ENCODE measurements at places on chromosomes 7 and 10. TPM values are rescaled to one million over a fixed set of nuclear protein-coding genes. Genes with fewer than 3 reads are reported as not detected.

The TTYH3 gene
- 32.0 TPM for total RNA-seq

The OPN1SW gene
- total RNA-seq = not detected

GRCh38 chr10:114258274-114258840, 19.3 kb downstream of the VWA2 start:
- no peaks in the 10 kb centered on the region for H3K27me3 ChIP-seq
- no peak overlapping the region for H3K4me3 ChIP-seq
- DNase-seq = no peak

GRCh38 chr7:111827863-111828504, 265.7 kb upstream of the IMMP2L start:
- no peaks in the 10 kb centered on the region for H3K36me3 ChIP-seq
- no peak overlapping the region for H3K27ac ChIP-seq
- no peak for DNase-seq

DNA sequence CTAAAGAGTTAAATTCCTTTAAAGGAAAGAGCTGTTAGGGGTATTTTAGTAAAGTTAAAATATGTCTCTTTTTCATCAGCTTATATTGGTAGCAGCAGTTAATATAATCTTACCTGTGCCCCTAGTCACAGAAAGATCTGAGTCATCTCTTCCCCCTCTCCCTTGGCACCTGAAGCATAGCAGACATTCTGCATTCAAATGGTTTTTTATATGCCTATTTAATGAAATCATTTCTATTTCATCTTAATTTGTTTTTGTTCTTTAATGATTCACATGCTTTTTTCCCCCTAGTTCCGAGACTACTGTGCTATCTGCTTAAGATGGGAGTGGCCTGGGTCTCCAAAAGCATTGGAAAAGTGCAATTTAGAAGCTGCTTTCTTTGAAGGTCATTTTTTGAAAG, 33.3 kb downstream of the FHIP2A start:
- H3K27me3 ChIP-seq = no peaks in the 10 kb centered on the region
- no peak overlapping the region for H3K4me3 ChIP-seq
- no peak overlapping the region for H3K27ac ChIP-seq

DNA sequence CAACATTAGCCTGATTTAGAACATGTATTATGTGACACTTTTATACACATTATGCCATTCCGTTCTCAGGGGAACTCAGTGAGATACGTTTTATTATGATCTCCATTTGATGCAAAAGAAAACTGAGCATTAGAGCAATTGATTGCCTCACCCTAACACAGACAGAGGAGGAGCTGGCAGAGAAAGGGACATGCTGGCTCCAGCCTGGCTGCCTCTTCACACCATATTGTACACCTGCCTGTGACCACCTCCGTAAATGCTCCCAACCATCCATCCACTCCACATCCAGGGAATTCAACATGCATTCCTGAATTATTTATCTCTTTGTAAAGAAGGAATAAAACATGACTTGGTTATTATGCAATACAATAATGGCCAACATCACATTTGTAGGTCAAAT, 195.0 kb upstream of the STK17A start:
- H3K27ac ChIP-seq = no peak overlapping the region
- no peaks in the 10 kb centered on the region for H3K27me3 ChIP-seq
- H3K36me3 ChIP-seq = peaks cover 3% of the 10 kb centered on the region

The ZNF22 gene
- total RNA-seq = 25.6 TPM

- no peak for DNase-seq
- peaks cover 38% of the 10 kb centered on the region for H3K36me3 ChIP-seq
- no peaks in the 10 kb centered on the region for H3K27me3 ChIP-seq
- peaks cover 42% of the 10 kb centered on the region for H3K4me1 ChIP-seq
Observed at GRCh38 chr7:120955577-120956149, 5.1 kb downstream of the ING3 start.

DNA sequence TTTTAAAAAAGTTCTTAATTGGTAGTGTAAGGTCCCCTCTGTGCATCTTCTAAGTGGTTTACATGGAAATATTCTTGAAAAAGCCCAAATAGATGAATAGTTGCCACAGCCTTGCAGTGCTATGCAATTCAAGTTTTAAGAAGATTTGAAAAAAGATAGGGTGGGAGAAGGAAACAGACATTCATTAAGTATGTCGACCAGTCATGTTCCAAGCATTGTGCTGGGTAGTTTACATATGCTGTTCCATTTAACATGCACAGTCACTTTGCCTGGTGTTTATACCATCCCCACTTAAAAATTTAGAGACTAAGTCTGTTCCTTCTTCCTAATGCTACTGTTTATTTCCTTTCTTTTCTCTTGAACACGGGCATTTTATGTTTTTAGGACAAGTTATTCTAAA, 28.1 kb upstream of the NAMPT start:
- no peak for DNase-seq
- H3K36me3 ChIP-seq = no peaks in the 10 kb centered on the region
- peaks cover 24% of the 10 kb centered on the region for H3K4me1 ChIP-seq

The POLL gene
- total RNA-seq = 32.4 TPM

The NPY gene
- not detected for total RNA-seq

All from activated T-helper 1 cell treated with anti-CD3 and anti-CD28 coated beads, Interleukin-12 subunit alpha, Interleukin-12 subunit beta, Interleukin-2, Interleukin-4 antibody, amounts not matched to agents 30 ng/mL and 10 ng/mL and 1 ng/mL, durations not matched to agents 14 hours and 24 hours and 36 hours (primary cell).